Left cardiac atrium (tissue), 4 donors: ENCODE measurements at places on chromosomes 16 and 17. TPM values are rescaled to one million over a fixed set of nuclear protein-coding genes. Genes with fewer than 3 reads are reported as not detected.

The CTRB1 gene
- total RNA-seq: 0.39 TPM

The LRRC37B gene
- 3.9 TPM for total RNA-seq

The CACNG3 gene
- not detected for total RNA-seq

The RASL10B gene
- 24.7 TPM for total RNA-seq

The EIF3CL gene
- total RNA-seq: 32.4 TPM

The CAPNS2 gene
- not detected for total RNA-seq

The NEK8 gene
- 1.3 TPM for total RNA-seq

The FOXF1 gene
- total RNA-seq: 0.41 TPM

The CORO6 gene
- 82.1 TPM for total RNA-seq

The AGRP gene
- total RNA-seq: not detected

The CSH2 gene
- total RNA-seq: not detected

The HEATR9 gene
- total RNA-seq: not detected

The PAFAH1B1 gene
- total RNA-seq: 120 TPM

The TEKT5 gene
- total RNA-seq: not detected

The MYO15B gene
- 61.5 TPM for total RNA-seq

The FA2H gene
- 0.31 TPM for total RNA-seq

The UMOD gene
- not detected for total RNA-seq

The TBC1D3L gene
- total RNA-seq: 6.7 TPM

The NPIPB9 gene
- total RNA-seq: 0.35 TPM

The TMEM204 gene
- total RNA-seq: 26.7 TPM

The LDHD gene
- 28.5 TPM for total RNA-seq

The NUTF2 gene
- 73.9 TPM for total RNA-seq
